ENCODE measurements at places on chromosomes 1 and 21.

DNA sequence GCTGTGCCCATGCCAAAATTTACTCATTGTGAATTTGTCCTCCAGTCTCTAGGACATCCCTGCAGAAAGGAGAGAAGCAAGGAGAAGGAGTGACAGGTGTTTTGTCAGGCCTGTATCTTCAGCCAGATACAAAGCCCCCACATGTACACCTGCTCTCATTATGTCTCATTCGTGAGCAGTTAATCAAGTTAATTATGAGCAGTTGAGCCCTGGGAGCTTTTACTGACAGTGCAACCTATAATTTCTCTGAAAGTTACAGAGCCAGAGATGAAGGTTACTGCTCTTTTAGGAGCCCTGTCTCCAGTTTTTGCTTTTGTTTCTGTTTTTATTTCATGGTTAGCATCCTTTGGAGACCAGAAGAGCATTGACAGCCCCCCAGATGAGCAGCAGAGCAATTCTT is 5.0 kb upstream of the ILDR2 start:
- no peak for DNase-seq

DNA sequence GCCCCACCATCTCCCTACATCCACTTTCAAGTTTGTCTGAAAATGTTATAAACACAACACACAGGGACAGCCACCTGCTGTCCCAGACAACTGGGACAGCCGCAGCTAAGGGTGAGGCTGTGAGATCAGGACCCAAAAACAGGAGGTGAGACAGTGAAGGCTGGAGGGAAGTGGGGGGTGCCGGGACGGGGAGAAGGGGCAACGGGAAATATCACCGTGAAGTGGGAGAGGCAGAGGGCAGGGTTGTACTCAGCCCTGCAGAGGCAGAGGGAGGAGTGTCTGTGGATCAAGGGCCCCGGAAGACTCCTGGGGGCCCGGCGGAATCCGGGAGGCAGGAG is 114.4 kb downstream of the CASZ1 start:
- DNase-seq: no peak

GRCh38 chr1:155835548-155835947 is 21.5 kb downstream of the GON4L start:
- DNase-seq: no peak

- no peak for DNase-seq
These were observed 73.0 kb downstream of the ABCA4 start for GRCh38 chr1:94047949-94048348.

DNA sequence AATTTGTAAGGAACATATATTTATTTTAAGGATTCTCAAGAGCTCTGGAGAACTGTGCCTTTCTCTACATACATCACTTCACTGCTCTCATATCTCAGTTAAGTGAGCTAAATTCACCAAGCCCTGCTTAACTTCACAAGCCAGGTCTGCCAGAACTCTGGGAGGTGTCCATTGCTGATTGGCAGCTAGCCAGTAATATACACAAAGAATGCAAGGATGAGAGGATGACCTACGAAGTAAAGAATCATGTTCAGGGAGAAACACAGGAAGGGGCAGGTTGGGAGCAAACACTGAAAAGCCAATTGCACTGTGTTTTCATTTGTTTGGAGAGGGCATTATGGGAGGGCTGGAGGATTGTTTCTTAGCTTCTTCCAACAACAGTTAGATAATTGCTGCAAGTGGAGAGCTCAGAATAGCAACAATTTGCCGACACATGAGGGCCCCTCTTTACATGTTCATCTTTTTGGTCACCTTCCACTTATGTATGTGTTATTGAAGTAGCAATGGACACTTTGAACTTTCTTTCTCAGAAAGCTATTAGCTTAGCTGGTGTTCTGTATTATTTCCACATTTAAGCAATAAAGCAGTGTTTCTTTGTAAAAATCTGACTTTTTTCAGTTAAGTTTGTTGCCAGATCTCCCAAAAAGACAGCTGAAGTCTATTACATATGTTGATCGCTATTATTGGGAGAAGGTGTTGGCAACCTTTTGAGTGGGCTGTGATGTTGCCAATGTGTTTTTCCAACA is 254.8 kb downstream of the LTN1 start:
- no peak for DNase-seq

GRCh38 chr1:174572771-174573170 is 125.0 kb downstream of the GPR52 start:
- DNase-seq: no peak

DNA sequence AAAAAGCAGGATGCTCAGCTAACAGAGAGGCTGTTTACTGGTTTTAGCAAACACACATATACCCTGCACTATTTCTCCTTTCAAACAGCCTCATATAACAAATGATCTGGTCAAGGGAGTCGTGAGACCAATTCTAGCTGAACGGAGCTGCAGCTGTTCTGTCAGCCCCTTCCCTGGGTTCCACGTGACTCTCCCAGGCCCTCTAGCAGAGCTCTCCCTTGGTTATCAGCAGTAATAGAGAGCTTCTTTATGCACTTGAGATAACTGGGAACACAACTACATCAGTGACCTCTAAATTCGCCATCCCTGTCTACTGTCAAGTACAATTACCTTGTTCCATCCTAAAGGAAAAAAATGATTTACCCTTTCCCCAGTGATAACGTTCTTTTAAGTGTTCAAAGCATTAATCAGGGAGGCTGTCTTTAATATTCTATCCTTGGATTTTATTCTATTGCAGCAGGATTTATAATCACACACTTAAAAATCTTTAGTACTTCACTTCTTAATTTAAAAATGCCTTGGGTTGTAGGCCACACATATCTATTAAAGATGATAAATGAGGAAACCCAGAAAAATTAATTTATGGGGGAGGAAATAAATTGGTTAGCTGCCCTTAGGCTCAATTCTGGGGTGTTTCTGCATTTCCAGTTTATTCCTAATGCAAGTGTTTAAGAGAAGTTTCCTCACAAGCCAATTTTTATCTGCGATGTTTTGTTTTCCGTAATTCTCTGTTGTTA is 28.2 kb downstream of the PTGER3 start:
- DNase-seq: no peak

DNA sequence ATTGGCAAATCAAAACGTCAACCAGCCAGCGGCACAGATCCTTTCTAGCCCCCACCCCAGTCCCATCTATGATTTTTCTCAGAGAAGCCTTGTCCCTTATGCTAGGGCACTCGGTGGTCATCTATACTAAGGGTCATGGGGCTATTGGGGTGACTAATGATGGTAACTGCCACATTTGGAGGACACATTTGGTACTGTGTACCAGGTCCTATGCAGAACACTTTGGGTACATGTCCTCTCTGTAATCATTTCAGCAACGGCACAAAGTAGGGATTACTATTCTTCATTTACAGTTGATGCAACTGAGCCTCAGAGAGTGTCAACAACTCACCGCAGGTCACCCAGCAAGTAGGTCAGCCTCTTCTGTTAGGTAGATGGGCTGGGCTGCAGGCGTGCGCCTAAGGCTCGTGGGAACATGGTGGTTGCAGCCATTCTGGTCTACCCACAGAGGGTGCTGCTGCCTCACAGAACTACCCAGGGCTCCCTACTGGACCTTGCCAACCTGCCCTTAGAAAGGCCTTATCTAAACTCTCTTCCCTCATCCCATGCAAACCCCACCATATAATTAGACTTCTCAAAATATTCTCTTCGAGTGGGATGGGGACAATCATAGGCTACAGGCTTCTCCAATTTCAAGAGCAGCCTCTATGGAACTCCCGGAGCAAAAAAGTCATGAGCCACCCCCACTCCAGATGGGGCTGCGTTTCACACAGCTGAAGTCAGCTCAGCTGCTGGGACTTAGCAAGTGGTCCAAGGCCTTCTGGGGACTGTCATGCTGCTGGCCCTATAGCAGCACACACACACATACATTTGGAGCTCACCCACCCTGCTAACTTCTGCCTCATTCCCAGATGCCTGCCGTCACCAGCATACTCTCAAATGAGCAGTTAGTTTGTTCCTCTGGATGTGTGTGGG is 5.8 kb upstream of the SDHB start:
- DNase-seq: peak; percentile 16

GRCh38 chr1:42849944-42850343 is 3.5 kb downstream of the ZNF691 start:
- no peak for DNase-seq

DNA sequence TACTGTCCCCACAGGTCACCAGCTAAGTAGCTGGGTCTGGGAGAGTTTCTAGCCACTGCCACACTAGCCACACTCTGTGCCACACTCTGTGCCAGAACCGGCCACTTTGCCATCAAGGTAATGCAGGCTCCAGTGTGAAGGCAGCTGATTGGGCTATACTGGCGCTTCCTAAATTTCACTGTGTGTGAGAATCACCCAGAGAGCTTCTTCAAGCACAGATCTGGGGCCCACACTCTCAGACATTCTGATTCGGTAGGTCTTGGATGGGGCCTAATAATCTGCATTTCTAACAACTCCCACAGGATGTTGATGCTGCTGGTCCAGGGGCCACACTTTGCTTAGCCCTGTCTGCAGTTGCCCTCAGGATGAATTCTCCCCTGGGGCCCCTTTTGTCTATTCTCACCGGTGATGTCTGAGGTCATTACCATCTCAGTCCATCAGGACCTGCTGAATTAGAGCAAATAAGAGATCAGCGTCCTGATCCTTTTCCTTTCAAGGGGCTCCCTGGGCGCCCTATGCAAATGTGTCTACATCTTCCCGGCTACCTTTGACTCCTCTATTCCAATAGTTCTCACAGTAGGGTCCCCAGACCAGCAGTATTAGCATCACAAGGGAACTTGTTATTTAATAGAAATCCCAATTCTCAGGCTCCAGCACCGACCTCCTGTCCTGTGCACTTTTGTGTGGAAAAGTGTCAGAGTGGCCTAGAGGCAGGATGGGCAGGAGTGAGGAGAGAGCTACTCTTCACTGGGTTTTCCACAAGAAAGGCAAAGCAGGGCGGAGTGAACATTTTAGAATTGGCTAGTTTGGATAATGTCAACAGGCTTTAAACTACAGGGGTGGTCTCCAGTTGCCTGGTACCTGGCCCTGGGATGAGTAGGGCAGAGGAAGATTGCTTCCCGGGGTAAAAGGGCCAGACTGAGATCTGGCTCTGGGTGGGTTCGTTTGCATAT is 24.7 kb upstream of the LRRN2 start:
- no peak for DNase-seq

GRCh38 chr1:116904791-116905320 is 4.9 kb upstream of the PTGFRN start:
- no peak for DNase-seq

GRCh38 chr1:176157995-176158394 is 49.1 kb downstream of the COP1 start:
- DNase-seq: no peak

DNA sequence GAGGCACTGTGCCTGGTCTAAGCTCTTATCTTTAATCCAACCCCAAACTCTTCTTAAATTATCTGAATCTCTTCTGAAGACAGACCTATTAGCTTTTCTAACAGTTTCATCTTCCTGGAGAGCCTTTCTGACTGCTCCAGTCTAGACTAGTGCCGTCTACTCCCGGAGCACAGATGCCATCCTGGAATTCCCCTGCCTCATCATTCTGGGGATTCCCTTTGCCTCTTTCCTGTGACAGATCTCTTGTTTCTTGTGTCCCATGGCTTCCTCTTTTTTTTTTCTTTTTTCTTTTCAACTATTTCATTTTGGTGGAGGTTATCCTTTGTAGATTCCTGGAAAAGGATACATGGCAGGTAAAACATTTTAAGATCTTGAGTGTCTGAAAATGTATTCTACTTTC is 11.7 kb downstream of the SEMA4A start:
- no peak for DNase-seq

DNA sequence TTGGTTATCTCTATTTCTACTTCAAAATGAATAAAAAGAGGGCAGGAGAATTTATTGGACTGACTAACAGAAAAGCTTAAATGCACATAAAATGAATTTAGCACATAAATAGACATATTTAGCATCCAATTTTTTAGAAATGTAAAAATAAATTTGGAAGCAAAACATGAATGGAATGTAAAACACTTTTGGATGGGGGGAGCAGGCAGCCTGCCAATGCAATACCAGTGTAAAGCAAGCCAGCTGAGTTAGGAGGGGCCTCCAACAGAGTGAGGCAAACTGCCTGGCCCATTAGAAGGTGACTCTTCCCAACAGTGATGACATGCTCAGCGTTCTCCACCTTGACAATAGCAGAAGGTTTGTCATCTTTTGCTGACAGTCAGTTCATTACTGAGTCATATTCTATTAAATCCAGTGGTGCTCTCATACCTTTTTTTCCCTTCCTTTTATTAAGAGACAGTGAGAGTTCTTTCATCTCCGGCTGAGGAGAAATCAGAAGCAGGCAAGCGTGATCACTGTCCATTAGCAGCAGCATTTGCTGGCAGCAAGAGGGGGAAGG is 19.5 kb upstream of the EXO1 start:
- no peak for DNase-seq

- no peak for DNase-seq
These were observed 5.3 kb downstream of the CLCA2 start for GRCh38 chr1:86429122-86429725.

DNA sequence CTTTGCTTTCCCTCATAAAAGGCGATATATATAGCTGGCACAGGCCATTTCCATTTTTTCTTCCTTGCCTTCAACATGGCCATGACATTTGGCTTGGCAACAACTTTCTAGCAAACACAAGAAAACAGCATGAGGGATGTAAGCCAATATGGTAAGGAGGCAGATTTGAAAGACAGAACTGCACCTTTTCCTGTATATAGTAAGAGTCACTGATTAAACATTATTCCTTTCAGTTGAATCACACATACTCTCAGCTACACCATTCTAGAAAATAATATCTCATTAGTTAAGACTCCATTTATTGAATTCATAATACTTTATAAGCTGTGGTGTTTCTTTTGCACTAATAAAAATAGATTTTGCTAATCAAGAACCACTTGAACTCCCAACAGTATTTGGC is 9.5 kb downstream of the SIKE1 start:
- no peak for DNase-seq

DNA sequence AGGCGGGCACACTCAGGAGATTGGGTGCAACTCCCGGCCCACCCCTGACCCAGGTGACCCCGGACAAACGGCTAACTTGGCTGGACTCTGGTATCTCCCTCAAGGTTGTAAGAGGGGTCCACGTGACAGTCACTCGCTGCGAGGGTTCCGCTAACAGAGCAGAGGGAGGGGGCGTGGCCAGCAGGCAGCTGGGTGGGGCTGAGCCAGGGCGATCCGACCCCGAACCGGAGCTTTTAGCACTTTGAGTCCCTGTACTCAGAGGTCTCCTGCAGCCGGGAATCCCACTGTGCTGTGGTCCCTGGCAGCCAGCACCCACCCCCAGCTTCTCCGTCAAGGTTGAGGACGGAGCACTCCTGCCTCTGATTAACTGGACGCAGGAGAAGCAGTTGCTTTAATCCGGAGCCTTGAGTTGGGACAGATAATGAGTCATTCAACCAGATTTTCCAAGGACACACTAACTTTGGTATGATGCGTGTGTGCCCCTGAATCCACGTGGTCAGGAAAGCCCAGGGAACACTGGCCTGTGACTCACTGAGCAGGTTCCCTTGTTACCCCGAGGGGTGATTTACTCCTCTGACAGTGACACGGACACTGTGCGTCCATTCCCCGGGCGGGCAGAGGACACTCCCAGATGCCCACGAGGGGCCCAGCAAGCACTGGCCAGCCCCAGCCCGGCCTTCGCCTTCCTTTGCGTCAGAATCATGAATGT is 16.8 kb downstream of the TRPM2 start:
- DNase-seq: no peak

DNA sequence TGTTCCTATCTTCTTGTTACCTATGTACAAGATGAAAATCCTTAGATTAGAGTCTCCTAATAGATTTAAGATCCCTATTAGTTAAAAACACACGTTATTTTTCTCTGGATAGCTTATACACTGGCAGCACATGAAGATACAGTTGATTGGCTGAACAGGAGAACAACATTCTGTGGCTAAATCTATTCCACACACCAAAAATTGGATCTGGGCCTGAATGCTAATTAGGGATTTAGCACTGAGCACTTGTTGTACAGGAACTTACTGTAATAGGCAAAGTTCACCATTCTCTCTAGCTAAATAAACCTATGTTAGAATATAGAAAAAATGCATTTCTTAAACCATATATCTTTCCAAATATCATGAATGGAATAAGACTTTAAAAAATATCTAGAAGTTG is 117.1 kb upstream of the PTGFR start:
- DNase-seq: no peak
